ENCODE measurements at places on chromosomes 3 and 15.
A peak's percentile ranks its signal among the peaks of the same experiment; 100 is the strongest.

DNA sequence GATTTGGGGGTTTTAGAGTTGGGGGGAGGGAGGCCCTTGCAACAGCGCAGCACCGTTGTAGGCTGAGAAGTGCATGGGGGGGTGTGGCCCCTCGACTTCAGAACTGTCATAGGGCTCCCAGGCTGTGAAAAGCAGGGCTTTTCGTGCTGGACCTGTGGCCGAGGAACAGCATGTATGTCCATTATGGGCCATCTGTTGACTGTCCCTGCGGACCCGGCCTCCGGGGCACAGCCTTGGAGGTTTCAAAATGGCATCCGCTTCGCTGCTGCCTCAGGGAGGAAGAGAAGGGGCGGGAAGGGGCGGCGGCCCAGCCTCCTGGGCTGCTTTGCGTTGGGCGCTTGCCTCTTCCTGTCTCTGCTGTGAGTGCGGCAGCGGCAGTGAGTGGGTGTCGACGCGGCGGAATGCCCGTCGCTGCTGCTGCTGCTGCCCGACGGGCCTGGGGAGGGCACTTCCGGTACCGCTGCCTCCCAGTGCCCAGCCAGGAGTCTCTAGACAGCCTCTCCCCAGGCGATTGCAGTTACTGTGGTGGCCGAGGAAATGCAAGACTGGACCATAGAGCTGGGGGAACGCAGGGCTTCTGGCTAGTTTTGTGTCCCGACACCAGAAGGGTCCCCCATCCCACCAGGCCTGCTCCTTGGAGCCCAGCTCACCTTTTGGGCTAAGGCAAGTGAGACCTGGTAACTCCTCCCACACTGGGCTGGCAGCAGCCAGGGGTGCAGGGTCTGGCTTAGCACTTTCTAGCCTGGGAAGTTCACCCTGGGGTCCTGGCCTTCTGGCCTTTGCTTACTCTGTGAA, 1.9 kb downstream of the GNAI2 start:
- peak; percentile 82 for DNase-seq

GRCh38 chr3:46561511-46561910, 4.6 kb downstream of the LRRC2 start:
- no peak for DNase-seq

GRCh38 chr3:73547427-73548248, 77.1 kb downstream of the PDZRN3 start:
- DNase-seq = no peak

DNA sequence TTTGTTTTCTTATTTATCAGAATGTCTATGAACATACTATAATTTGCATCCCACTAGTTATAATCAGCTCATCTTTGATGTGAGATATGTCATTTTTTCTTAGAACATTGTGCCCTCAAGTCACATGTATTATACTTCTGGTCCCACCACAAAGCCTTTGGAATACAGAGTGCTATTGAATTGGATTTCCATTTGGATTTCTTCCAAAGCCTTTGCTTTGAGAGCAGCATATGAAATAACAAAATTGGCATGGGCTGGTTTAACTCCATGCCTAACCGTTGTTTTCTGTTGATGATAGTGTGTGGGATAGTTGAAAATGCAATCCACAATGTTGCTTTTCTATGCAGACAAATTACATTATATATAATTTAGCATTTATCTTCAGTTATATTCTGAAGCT, 284.5 kb upstream of the PLSCR5 start:
- no peak for DNase-seq

- no peak for DNase-seq
Measured at GRCh38 chr3:30113906-30114305, 492.5 kb upstream of the TGFBR2 start.

DNA sequence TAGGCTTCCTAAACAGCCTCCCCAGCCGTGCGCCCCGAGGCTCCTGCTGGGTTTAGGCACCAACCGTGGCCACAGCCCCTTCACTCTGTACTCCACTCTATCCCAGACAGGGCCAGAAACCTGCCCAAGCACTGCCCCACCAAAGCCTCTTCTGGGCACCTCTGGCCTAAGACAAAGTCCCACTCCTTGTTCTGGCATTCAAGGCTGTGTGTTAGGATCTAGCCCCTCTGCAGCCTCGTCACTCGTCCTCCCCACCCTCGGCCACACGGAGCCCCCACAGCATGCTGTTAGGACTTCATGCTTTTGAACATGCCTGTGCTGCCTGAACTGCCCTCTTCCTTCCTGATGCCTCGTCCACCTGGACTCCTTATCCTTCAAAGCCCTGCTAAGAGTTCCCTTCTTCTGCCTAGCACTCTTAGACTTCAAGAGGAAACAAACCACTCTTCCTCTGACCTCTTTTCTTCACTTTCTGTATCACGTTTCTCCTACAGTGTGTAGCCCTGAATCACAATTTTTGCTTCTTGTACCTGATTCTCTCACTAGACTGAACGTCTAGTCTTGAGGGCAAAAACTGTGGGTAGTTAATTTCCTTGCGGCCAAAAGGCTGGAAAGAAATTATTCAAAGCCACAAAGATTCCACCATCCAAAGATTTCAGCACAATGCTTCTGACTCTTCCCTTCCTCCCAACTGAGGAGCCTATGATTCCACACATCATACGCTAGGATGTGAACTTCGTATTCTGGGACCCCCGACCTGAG, 28.6 kb downstream of the WNT7A start:
- DNase-seq = no peak

- no peak for DNase-seq
Measured at GRCh38 chr15:31216215-31216911, 110.3 kb upstream of the KLF13 start.

GRCh38 chr15:29570948-29571791, 251.1 kb downstream of the TJP1 start:
- DNase-seq = no peak

DNA sequence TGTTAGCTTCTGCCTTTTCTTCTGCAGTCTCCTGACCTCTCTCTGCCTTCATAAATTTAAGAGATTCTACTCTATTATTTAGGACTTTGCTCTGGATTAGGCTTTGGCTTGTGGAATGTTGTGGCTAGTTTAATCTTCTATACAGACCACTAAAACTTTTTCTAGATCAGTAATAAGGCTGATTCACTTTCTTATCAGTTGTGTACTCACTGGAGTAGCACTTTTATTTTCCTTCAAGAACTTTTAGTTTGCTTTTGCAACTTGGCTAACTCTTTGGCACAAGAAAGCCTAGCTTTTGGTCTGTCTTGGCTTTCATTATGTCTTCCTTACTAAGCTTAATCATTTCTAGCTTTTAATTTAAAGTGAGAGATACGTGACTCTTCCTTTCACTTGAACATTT, 265.5 kb upstream of the TBC1D5 start:
- no peak for DNase-seq
